GM04504 (cell line): ENCODE measurements at places on chromosomes 4 and X.
A peak's percentile ranks its signal among the peaks of the same experiment; 100 is the strongest.

DNA sequence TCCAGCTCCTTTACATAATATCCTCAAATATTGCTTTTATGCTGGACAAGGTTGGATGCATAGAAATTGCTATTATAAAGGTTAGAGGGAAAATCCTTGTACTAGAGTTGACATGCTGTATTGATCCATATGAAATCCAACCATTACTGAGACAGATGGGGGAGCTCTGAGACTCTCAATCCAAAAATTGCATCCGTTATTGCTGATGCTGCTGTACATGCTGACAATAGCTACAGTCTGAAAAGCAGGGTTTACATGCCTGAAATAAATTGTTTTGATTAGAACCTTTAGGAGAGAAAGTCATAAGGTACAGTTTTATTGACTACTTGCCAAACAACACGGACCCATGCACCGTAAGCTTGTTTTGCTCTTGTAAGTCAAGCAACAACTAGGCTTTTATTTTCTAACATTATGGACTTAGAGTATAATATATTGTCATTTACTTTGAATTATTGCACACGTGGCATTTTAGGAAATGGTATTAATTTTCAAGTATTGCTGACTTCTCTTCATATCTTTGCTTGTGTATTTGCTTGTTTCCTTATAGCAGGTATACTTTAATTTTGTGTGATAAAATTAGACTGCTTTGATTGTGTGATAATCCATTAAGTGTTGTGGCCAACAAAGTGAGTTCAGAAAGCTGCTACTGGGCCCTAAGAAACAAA is 1365.2 kb downstream of the STIM2 start:
- DNase-seq = no peak

DNA sequence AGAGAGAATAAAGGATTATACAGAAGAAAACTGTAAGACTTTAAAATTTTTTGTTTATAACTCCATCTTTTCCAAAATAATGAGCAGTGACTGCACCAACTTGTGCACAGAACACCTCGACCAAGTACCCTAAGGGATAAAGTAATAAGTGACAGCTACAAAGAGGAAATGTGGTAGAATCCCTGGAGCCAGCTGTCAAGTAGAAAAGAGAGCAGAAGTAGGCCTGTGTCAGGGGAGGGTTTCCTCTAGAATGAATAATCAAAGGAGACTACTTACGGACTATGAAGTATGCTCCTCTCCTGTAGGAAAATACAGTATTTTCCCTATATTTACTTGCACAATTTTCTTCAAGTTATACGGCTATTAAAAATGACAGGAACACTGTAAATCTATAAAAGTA is 1.2 kb downstream of the EIF1AX start:
- DNase-seq = no peak

DNA sequence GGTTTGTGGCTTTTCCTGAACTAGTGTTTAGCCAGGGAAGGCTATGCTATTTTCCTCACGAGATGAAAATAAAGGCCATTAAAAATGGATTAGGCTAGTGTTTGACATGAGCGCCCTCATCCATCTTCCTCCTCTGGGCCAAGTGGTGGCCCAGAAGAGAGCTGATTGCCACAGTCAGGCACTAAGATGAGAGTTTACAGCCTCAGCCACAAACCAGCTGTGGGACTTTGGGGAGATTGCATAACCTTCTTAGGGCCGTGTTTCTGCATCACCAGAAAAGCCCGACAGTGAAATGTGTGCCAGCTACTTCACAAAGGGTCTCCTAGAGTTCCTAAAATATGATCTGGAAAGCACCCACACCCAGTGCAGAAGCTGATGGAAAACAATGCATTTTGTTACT is 42.3 kb upstream of the LNX1 start:
- peak; percentile 52 for DNase-seq

GRCh38 chrX:153717445-153717844 is 6.7 kb downstream of the BCAP31 start:
- DNase-seq = no peak

DNA sequence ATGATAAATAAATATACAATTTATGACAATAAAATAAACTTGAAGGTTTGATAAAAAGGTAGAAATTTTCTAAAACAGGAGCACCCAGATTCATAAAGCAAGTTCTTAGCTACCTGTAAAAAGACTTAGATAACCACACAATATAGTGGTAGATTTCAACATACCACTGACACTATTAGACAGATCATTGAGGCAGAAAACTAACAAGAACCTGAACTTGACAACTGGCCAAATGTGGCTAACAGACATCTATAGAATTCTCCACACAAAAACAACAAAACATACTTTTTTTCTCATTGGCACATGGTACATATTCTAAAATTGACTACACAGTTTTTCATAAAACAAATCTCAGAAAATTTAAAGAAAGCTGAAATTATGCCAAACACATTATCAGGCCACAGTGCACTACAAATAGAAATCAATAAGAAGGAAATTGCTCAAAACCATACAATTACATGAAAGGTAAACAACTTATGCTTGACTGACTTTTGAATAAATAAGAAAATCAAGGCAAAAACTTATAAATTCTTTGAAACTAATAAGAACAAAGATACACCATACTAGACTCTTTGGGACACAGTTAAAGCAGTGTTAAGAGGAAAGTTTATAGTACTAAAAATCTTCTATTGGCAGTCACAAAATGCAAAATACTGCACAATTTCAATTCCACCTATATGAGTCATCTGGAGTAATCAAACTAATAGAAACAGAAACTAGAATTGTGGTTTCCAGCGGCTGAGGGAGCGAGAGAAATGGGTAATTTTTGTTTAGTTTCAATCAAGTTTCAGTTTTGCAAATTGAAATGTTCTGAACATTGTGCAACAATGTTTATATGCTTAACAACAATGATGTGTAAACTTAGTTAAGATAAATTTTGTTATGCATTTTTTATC is 925.6 kb downstream of the SH3BGRL start:
- no peak for DNase-seq

GRCh38 chrX:72146527-72146926 is 14.8 kb upstream of the RTL5 start:
- DNase-seq = no peak

DNA sequence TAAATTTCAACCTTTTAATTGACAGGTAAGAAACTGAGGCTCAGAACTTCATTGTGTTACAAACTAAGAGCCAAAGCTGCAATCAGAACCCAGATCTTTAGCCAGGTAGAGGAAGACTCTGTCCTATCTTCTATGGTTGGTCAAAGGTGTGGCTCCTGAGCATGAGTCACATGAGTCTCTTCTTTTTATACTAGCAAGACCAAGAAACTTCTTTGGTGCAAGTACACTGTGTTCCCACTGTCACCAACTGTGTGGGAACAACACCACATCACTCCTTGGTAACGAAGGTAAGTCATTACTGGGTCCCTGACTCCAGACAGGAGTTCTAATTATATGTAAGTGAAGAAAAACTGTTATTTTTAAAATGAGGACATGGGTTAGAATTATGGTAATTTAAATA is 290.1 kb downstream of the INPP4B start:
- no peak for DNase-seq

DNA sequence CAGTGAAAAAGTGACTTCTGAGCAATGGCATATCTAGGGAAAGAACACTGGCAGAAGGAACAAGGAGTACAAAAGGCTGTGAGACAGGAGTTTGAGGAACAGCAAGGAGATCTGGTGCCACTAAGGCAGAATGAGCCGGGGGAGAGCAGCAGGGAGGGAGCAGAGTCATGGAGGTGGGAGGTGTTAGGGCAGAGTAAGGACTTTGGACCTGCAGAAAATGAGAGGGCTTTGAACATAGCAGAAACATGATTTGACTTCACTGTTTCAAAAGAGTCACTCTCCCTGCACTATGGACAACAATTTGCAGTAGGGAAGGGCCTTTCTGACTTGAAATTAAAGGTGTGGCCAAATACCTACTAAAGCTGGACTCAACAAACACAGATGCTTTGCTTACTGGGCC is 356.2 kb downstream of the ADGRL3 start:
- DNase-seq = no peak

- DNase-seq = no peak
These were observed 342.8 kb downstream of the FBXW7 start for GRCh38 chr4:152193059-152193458.

DNA sequence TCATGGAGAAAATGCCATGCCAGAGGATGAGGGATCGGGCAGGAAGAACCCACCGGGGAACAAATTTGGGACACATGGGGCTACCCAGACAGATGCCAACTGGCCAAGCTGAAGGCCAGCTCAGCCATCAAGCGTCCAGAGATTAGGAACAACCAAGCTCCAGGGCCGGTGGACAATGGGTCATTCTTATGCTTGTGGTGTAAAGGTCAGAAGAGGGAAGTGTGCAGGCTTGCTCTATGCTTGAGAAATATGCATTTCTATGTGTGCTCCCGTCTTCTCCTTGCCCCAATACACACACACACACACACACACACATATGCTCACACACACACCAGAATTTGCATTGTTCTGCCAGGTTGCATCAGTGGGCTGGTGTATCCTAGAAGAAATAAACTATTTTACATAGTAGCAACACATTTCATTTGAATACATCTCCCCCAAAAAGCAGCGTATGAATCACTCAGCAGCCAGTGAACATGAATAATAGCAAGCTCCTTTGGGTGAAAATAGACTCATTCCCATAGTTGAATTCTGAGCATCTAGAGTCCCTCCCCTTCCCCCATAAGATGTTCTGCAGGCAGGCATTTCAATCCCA is 201.9 kb upstream of the PPARGC1A start:
- no peak for DNase-seq

DNA sequence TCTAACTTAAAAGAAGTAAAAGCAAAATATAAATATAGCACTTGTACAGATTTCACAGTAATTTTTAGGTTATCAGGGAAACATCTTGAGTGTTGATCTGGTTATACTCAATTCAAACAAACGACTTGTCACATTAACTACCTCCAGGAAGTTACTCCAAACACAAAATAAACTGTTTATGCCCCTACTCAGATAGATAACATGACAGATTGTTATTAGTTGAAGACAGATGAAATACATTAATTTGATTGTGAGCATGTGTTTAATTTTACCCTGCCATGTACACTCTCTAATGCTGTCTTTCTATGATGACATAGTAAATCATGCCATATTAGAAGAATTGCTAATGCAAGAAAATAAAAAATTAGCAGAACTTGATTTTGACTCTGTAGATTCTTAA is 88.0 kb downstream of the RAB28 start:
- DNase-seq = no peak

GRCh38 chrX:104281564-104281963 is 26.8 kb upstream of the ESX1 start:
- no peak for DNase-seq

DNA sequence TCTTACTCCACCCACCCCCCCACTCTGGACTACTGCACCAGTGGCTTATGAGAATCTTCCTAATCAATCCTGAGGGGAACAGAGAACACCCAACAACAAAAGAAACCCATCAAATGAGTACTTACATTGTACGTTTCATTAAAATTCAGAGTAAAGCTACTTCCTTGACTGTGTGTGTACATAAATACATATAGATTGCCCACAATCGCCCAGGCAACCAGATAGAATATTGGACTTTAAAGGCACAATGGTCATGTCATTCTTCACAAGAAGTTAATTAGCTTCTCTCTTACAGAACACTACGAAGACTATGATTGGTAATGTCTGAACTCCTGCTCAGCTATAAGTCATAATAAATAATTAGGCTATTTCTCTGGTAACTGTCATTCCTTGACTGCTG is 12.2 kb upstream of the ATP11C start:
- DNase-seq = no peak

DNA sequence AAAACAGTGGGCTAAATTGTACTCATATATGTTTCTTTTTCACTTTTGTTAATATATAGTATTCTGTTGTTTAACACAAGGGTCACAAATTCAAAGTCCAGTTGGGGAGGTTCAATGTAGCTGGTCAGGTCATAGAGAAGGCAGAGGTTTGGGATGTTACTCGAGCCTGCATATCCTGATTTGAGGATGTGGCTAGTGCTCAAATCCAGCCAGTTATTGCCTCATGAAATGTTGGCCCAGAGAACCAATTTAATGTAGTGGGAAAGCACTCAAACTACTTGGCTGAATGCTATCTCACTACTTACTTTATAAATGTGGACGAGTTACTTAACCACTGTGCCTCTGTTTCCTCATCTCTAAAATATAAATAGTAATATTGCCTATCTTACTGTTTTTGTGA is 12.5 kb downstream of the USO1 start:
- no peak for DNase-seq

DNA sequence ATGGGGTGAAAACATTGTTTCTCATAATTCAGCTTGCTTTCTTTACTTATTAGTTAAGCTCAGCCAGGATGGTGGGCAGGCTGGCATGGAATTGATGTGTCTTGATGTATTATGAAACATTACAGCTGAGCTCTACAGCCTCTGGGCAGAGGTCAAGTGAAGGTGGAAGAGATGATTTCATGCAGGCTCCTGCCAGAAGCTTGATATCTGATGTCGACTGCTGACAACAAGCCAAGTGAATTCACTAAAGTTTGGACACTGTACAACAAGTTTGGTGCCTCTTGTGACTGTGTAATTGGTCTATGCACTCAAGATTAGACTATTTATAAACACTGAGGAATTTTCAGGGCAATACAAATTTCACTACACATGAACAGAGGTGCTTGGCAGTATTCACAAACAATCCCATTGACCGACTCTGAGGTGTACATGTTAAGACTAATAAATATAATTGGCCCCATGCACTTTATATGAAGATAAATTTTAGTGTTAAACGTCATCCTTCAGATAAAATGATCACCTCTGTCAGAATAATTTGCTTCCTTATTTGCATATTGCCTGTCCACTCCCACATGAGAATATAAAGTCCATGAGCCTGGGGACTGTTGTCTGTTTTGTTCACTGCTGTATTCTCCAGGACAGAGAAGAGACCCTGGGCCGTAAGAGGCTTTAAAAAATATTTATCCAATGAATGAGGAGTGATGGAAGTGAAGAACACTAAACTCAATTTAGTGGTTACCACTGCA is 612.2 kb downstream of the IQCM start:
- DNase-seq = peak; percentile 56

DNA sequence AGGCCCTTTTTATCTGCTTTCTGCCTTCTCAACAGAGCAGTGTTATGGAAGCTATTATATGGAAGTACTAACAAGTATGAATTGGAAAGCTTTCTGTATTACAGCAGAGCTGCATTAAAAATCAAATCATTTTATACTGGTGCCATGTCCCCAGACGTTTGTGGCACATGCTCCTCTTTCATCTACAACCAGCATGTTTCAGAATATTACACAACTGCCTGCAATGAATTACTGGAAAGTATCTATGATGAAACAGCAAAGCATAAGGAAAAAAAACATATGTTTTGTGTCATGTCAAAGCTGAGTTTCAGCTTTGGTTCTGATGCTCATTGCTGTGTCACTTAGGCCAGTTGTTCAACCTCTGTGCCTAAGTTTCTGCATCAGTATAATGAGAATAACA is 576.8 kb downstream of the GBA3 start:
- DNase-seq = no peak

- DNase-seq = no peak
These were observed 29.1 kb upstream of the FGF2 start for GRCh38 chr4:122797405-122798094.

DNA sequence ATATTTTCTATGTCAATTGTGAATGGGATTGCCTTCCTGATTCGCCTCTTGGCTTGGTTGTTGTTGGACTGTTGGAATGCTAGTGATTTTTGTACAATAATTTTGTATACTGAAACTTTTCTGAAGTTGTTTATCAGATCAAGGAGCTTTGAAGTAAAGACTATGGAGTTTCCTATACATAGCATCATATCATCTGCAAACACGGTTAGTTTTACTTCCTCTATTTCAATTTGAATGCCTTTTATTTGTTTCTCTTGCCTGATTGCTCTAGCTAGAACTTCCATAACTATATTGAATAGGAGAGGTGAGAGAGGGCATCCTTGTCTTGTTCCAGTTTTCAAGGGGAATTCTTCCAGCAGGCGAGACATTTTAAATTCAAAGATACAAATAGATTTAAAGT is 226.5 kb downstream of the FBXO8 start:
- no peak for DNase-seq

- peak; percentile 10 for DNase-seq
These were observed 95.9 kb upstream of the DUSP21 start for GRCh38 chrX:44747969-44748368.
